ENCODE measurements at places on chromosomes 6 and 20.
A peak's percentile ranks its signal among the peaks of the same experiment; 100 is the strongest.

- no peak for DNase-seq
Observed at GRCh38 chr6:110322151-110322873, 35.8 kb downstream of the METTL24 start.

- no peak for DNase-seq
Observed at GRCh38 chr6:108806665-108807064, 41.6 kb upstream of the ARMC2 start.

GRCh38 chr20:61886721-61887595 is 178.7 kb downstream of the TAF4 start:
- no peak for DNase-seq

DNA sequence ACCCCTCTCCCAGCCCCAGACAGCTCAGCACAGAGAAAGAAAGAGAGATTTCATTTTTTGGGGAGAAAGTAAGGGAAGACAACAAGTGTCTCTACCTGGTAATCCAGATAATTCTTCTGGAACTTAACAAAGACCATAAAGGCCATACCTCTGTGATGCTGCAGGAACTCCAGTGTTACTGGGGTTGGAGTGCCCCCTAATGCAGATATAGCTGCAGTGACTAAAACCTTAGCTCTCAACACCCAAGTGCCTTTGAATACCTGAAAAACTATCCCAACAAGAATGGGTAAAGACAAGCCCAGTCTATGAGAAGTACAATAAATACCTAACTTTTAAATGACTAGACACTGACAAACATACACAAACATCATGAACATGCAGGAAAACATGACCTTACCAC is 365.3 kb upstream of the PTCHD4 start:
- DNase-seq = no peak

- no peak for DNase-seq
Observed at GRCh38 chr6:40138273-40138720, 204.0 kb upstream of the MOCS1 start.

GRCh38 chr6:87922947-87923330 is 124.7 kb upstream of the SPACA1 start:
- no peak for DNase-seq

- DNase-seq = no peak
Observed at GRCh38 chr6:11050731-11051130, 6.6 kb upstream of the ELOVL2 start.

GRCh38 chr6:52454556-52454955 is 34.4 kb downstream of the EFHC1 start:
- no peak for DNase-seq

GRCh38 chr6:53133961-53134360 is 14.7 kb downstream of the GCM1 start:
- DNase-seq = no peak

GRCh38 chr20:50405235-50405914 is 104.8 kb upstream of the PTPN1 start:
- DNase-seq = no peak

GRCh38 chr6:88050140-88050818 is 2.6 kb downstream of the SPACA1 start:
- no peak for DNase-seq

GRCh38 chr6:145735356-145736165 is at the start of gene EPM2A:
EPM2A (minus strand) TSS chr6:145735520; CDS start chr6:145735498, 22 bp downstream.
- DNase-seq = peak; percentile 2

DNA sequence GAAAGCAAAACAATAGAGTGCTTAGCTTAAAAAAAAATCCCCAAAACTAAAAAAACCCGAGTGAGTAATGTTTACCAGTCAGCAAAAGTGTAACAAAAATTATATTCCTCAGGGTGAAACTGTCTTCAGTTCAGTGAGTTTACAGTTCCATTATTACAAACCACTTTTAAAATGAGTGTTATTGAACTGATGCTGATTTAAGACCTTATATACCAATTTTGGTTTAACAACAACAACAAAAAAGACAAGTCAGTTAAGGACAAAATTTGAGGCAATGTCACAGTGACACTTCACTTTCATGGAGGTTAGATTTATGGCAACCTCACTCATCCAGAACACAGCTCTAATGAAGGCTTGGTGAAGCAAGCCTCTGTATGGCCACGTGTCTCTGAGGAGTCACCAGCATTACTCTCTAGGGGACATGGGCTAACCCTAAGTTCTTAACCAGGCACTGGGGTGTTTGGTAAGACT is 630.8 kb downstream of the PHF3 start:
- DNase-seq = no peak

GRCh38 chr20:48717095-48717672 is 110.6 kb downstream of the PREX1 start:
- no peak for DNase-seq

DNA sequence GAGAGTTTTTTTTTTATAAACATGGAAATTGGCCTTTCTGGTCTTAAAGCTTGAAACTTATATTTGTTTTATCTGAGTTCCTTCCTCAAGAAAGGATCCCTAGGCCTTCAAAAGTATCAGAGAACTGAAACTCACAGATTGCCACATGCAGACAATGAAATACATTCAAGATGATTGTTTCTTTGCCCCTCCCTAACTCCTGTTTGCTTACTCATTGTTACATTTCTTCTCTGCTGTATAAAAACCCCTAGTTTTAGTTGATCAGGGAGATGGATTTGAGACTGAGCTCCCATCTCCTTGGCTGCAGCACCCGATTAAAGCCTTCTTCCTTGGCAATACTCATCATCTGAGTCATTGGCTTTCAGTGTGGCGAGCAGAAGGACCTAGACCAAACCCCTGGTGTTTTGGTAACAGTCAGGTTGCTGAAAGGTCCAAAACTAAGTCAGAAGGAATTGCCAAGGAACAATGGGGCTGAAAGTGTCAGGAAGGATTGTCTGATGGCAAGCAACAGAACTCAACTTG is 132.3 kb upstream of the SULF2 start:
- DNase-seq = no peak

GRCh38 chr6:150099953-150100352 is 31.0 kb upstream of the ULBP3 start:
- DNase-seq = no peak

GRCh38 chr20:12962895-12963294 is 45.9 kb upstream of the SPTLC3 start:
- no peak for DNase-seq
